HuH-7 (cell line): ENCODE measurements at places on chromosomes 3 and 15.

DNA sequence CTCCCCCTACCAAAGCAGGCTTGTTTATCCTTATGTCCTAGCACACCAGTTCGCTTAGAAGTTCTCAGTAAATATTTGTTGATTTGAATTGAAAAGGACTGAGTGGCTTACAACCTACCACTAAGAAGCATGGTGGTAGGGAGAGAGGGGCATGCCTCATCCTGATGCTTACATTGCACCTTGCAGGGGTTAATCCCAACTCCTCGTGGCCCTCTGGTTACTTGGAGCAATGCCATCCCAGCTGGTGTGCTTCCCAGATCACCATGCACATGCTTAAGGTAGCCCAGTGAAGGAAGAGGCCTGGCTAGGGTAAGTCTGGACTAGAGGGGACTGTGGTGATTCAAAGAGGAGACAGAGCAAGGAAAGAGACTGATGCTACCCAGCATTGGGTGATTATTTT lies 253.3 kb downstream of the CLSTN2 start:
- no peak for DNase-seq

DNA sequence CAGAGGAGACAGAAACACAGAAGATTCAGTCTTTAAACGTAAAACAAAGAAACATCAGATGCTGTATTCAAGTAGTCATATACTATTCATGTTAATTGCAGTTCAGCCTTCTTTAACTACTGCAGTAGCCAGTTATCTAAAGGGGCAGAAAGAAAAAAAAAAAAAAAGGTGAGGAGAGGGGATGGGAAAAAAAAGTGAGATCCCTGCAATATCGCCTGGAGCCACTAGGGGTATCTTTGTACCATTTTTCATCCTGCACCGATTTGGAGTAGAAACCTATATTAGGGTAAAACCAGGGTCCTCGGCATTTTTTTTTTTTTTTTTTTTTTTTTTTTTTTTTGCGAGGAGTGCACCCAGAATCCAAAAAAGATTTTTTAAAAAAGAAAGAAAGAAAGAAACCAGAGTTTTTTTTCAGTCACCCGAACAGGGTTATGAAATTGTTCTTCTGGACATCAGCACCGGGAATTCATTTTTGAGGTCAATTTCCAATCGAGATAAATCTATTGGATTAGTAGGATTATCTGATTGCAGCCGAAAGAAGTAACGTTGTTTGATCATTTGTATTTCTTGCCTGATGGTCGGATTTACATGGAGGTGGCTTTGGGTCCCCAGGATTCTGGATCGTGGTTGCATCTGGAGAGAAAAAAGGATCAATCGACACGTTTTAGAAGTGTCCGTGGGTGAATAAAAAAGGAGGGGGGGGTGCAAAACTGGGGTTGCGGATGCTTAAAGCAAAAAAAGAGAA lies 186.7 kb downstream of the NLGN1 start:
- peak; percentile 10 for DNase-seq

DNA sequence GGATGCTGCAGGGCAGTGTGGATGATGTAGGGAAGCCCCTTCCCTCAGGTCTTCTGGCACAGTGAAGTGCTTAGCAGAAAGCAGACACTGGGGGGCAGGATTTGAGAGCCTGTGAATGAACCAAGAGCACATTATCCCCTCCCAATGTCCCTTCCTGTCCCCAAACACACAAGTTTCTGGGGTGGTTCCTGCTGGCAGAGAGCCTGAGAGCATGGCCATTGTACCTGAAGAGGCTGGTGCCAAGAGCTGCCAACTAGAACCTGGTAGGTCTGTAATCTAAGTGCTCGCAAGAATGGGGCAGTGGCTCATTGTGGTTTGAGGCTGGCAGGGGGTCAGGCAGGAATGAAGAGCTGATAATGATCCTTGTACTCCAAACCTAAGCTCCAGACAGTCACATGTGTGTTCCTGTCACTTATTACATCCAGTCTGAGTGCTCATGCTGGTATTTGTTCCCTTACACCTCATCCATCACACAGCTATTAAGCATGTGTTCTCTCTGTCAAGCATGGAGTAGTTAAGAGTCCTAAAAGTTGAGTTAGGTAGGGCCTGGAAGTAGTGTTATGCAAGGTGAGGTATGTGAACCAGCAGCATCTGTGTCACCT lies 6.7 kb upstream of the CCR1 start:
- peak; percentile 52 for DNase-seq

- no peak for DNase-seq
Measured at GRCh38 chr3:177525987-177526712, 328.9 kb upstream of the TBL1XR1 start.

GRCh38 chr3:46096336-46096735 lies 69.1 kb upstream of the XCR1 start:
- no peak for DNase-seq

DNA sequence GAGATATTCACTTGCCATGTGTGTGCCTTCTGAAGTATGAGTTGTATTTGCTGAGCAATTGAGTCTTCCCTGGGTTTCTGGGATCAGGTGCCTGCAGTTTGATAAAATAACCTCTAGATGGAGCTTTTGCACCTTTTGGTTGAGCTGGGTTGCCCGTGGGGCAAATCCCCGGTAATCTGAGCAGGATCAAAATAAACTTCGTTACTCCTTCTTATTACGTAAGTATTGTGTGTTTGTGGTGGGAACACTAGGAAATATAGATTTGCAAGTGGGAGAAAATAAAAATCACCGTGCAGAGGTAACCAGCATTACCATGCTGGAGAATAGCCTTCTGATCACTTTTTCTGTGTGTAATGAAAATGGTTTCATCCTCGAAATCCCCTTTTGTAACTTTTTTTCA lies 277.4 kb upstream of the NR2E3 start:
- DNase-seq, result peak; percentile 28

GRCh38 chr3:94896994-94897393 lies 834.1 kb downstream of the NSUN3 start:
- DNase-seq, result no peak

DNA sequence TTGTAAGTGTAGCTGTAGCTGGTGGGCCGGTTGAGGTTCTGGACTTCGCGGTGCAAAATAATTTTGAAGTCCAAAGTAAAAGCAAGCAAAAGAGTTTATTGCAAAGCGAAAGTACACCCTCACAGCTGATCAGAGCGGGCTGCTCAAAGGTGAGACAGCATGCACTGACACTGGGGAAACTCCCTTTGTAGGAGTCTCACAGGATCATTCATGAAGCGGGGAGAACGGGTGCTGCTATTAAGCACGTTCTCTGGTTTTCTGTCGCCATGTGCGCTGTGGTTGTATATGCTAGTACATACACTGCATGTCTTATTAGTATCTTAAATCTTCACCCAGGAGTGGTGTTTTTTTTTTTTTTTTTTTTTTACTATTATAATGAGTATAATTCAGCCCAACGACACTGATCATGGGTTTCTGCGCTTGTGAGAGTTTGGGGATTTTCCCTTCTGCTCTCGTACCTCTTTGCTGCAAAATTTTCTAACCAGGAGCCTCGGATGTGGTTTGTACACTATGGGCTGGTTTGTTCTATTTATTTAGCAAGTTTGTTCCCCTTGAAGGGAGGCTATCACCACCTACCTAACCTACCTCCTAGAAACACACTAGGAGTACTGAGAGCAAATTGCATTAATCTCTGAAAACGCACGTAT lies 1.4 kb upstream of the AP4E1 start:
- peak; percentile 67 for DNase-seq

- no peak for DNase-seq
Measured at GRCh38 chr15:33964665-33965040, 3.6 kb upstream of the CHRM5 start.

DNA sequence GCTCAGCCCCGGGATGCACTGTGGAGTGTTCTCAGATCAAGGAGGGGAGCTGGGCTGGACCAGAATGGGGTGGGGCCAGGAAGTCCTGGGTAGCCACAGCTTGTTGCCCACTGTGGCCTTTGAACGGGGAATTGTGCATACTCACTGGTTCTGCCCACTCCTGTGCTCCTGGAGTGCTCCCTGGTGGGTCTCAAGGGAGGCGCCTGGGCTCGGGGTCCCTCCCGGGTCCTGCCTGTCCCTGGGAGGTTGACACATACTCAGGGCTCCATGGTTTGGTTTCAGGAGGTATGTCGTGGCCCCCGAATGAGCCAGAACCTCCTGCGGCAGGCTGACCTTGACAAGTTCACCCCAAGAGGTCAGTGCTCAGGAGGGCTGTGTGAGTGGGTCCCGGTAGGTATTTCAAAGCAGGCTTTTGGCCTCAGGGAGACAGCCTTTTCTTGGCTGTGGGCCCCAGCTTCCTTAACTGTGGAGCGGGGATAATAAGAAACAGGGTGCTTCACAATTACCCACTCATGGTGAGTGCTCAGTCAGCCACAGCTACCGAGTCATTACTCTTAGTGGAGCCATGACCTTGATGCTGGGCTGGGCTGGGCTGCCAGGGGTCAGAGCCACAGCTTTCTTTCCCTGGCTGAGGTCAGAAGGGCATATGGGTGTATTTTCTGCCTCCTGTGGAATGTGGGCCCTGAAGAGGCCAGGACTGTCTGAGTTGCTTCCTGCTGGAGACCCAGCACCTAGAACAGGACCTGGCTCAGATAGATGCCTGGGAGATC lies 7.6 kb downstream of the DNAH1 start:
- DNase-seq, result peak; percentile 47

DNA sequence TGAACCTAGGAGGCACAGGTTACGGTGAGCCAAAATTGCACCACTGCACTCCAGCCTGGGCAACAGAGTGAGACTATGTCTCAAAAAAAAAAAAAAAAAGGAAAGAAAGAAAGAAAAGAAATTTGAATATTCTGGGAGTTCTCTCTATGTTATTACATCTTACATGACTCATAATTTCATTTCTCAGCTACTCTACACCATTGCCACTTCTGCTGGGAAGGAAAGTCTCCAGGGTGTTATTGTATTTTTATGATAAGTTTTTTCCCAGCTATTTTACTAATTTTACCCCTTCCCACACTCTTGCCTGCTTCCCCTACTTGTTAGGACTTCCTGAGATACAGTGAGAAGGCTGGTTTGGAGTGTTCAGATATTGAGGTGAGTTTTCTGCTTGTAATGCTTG lies 69.7 kb upstream of the UMPS start:
- no peak for DNase-seq

GRCh38 chr3:105970283-105970682 lies 101.5 kb upstream of the CBLB start:
- DNase-seq, result no peak

GRCh38 chr15:93088981-93089726 lies at the start of gene RGMA:
Gene RGMA, minus strand, starts transcription at chr15:93089211. Its CDS starts 279 bp downstream, at chr15:93088932.
- DNase-seq, result no peak

DNA sequence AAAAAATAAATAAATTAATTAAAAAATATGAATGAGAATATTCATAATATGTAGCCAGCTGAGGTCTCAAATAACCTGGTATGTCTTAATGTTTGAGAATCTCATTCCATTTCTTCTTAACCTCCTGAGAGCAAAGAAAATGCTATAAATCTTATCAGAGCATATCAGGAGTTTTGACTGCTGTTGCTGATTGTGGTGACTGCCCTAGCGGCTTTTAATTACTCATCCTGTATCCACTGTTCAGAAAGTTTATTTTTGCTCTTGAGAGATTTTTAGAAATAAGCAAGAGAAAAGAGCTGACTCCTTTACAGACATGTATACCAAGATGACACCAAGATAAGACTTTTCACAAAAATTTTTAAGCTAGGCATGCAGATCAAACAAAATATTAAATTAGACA lies 454.8 kb upstream of the CBLB start:
- no peak for DNase-seq

GRCh38 chr3:169432708-169433432 lies 230.6 kb downstream of the MECOM start:
- no peak for DNase-seq

DNA sequence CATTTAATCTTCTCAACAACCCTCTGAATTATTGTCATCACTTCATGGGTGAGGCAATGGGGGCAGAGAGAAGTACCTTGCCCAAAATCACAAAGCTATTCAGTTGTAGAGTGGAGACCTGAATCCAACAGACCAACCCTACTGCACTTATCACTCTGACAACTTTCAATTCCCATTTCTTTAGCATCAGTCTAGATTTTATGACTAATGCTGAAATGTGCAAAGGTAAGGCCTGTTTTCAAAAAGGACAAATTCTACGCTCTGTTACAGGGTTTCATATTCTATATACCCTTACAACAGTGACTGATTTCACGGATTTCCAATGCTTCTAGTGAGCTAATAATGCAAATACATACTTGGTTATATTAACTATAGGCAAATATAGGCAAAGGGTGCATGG lies 286.0 kb downstream of the ADAMTS17 start:
- no peak for DNase-seq

- DNase-seq, result no peak
Measured at GRCh38 chr15:54660356-54660755, 536.4 kb downstream of the RSL24D1 start.

DNA sequence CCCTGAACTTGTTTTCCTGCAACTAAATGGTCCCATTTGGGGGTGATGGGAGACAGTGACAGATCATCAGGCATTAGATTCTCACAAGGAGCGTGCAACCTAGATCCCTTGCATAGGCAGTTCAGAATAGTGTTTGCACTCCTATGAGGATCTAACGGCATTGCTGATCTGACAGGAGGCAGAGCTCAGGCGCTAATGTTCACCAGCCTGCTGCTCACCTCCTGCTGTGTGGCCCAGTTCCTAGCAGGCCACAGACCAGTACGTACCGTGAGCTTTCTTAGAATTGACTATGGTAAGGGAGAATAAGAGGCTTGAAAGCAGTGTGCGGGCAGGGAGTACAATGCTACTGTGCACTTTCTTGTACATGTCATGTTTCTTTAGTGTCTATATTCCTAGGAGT lies 17.6 kb upstream of the PLA2G4E start:
- no peak for DNase-seq

- peak; percentile 64 for DNase-seq
Measured at GRCh38 chr3:23999012-23999641, 54.0 kb downstream of the NR1D2 start.

GRCh38 chr3:100766069-100766468 lies 56.8 kb downstream of the TFG start:
- DNase-seq, result no peak

- DNase-seq, result no peak
Measured at GRCh38 chr3:37064747-37065146, 71.4 kb downstream of the MLH1 start.

- DNase-seq, result no peak
Measured at GRCh38 chr3:189567322-189567721, 63.9 kb upstream of the TP63 start.

DNA sequence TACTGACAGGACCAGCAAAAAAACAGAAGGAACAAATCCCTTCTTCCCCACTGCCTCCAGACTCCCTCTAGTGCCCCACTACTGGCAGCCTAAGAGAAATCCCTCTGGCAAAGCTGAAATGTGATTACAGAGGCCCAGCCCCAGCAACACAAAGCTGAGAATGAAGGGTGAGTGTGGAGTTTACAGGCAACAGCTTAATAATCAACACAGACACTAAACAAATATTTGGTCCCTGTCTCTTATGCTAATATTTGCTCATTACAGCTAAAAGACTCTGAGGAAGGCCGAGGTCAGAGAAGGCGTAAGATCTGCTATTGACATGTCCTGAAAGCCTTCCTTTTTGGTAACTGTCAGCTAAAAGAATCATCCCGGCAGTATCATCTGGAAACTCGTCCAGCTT lies 308.5 kb upstream of the RASGRP1 start:
- no peak for DNase-seq

DNA sequence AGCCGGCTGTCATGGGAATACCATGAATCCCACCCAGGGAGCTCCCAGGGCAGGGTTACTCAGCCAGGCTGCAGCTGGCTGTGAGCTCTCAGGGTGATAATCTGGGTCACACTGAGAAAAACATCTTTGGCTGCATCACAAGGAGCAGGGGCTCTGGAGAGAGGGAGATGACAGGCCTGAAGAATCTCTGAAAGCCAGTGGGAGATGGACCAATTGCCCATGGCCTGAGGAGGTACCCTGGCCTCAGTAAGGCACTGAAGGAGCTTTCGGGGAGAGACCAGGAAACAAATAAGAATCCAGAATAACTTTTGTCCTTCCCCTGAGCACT lies 28.2 kb upstream of the GOLGA6C start:
- DNase-seq, result no peak
